ENCODE measurements at places on chromosomes 16 and 17.

DNA sequence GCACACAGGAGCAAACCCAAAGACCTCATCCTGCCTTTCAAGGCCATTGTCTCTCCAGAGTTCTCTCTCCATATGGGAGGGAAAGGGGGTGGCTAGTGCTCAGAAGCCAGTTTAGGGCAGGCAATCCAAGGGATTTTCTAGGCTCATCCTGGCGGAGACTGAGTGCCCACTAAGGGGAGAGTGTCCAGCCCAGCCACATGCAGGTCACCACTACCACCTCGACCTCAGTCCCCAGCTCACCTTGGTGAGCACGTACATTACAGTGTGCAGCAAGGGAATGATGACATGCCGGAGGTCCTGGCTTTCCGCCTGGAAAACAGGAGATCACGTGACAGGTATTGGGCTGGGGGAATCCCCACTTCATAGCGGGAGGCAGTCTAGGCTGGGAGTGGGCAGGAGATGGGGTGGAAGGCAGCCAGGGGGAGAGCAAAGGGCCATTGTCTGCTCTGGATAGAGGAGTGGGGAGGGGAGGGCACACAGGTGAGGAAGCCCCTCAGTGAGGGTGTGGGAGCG lies 29.9 kb downstream of the PIK3R6 start:
- no peak for DNase-seq

GRCh38 chr17:40175928-40176753 lies 1.1 kb upstream of the RAPGEFL1 start:
- no peak for DNase-seq

GRCh38 chr17:1206026-1206777 lies 26.4 kb upstream of the ABR start:
- no peak for DNase-seq

GRCh38 chr17:68198931-68199836 lies 48.7 kb upstream of the AMZ2 start:
- DNase-seq, result peak; percentile 47

- no peak for DNase-seq
Measured at GRCh38 chr17:81097134-81097942, 62.4 kb downstream of the BAIAP2 start.

DNA sequence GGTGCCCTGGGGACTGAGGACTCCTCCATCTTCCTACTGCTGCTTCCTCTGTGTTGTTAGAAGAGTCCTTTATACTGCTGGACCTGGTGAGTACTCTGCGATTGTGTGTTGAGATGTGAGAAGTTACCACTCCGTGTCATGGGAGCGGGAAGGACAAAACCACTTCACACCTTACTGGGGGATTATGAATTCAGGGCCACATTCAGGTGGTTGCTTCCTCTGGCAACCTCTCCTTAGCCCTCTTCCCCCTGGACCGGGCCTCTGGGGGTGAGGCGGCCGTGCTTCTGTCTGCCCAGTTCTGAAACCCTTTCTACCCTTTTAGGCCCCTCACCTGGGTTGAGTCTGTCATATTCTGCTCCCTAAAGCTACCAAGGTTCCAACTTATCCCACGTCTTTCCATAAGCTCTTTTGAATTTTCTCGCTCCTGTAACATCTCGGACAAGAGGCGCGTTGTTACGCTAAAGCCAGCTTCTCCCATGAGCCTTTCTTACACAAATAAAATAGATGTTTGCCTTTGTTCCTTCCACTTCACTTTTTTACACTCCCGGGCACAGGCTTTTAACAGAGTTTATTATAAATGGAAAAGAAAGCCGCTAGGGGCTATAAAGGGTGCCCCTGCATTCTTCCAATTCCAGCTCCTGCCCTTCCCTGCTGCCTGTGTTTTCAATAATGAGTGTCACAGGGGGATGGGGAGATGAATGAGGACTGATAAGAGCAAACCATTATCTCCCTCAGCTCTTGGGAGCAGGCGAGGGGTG lies 20.7 kb upstream of the CDH13 start:
- no peak for DNase-seq

GRCh38 chr16:354291-354881 lies 1.9 kb upstream of the AXIN1 start:
- no peak for DNase-seq

GRCh38 chr16:58099097-58099955 lies 29.9 kb downstream of the CFAP20 start:
- no peak for DNase-seq

DNA sequence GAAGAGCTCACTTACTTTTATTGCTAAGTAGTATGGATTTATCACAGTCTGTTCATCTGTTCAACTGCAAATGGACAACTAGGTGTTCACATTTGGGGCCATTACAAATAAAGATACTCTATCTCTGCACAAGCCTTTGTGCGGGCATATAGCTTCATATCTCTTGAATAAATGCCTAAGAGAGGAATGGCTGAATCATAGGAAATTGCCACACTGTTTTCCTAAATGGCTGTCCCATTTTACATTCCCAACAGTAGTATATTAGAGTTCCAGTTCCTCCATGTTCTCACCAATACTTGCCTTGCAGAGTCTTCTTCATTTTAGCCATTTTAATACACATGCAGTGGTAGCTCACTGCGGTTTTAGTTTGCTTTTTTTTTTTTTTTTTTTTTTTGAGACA lies 20.5 kb downstream of the NSMCE1 start:
- DNase-seq, result no peak

All from NCI-H146 (cell line).